ENCODE measurements at places on chromosomes 5 and 9.

DNA sequence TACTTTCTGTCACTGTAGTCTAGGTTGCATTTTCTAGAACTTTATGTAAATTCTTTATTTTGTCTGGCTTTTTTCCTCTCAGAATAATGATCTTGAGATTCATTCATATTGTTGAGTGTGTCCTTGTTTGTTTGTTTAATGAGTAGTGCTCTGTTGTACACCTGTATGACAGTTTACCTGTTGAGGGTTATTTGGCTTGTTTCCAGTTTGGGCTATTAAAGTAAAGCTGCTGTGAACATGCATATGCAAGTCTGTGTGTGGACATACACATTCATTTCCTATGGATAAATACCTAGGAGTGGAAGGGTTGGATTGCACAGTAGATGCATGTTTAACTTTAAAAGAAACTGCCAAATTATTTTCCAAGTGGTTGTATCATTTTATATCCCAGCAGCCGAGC, 30.4 kb downstream of the MVB12B start:
- DNase-seq: no peak

- DNase-seq: no peak
Observed at GRCh38 chr9:135797507-135798262, 95.7 kb downstream of the KCNT1 start.

GRCh38 chr9:4630836-4631235, 31.3 kb upstream of the PLPP6 start:
- no peak for DNase-seq

DNA sequence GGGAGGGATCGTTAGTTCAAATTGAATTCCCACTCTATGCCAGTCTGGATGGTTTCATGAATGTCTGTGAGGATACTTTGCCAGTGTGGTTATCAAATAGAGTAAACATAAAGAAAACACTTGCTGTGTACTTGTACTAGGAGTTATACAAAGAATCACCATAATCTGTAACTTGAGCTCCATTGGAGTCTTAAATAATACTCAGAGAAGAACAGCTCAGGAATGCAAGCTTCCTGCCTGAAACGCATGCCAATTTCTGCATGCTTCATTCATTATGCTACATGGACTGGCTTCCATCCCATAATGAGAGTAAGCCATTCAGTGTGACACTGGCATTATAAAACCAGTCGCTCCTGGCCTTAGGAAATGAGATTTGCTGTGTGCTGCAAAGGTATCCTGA, 351.4 kb downstream of the SEMA5A start:
- no peak for DNase-seq

GRCh38 chr9:5651246-5651645, 22.3 kb downstream of the RIC1 start:
- no peak for DNase-seq

GRCh38 chr5:124398460-124398859, 348.0 kb downstream of the ZNF608 start:
- DNase-seq: no peak

DNA sequence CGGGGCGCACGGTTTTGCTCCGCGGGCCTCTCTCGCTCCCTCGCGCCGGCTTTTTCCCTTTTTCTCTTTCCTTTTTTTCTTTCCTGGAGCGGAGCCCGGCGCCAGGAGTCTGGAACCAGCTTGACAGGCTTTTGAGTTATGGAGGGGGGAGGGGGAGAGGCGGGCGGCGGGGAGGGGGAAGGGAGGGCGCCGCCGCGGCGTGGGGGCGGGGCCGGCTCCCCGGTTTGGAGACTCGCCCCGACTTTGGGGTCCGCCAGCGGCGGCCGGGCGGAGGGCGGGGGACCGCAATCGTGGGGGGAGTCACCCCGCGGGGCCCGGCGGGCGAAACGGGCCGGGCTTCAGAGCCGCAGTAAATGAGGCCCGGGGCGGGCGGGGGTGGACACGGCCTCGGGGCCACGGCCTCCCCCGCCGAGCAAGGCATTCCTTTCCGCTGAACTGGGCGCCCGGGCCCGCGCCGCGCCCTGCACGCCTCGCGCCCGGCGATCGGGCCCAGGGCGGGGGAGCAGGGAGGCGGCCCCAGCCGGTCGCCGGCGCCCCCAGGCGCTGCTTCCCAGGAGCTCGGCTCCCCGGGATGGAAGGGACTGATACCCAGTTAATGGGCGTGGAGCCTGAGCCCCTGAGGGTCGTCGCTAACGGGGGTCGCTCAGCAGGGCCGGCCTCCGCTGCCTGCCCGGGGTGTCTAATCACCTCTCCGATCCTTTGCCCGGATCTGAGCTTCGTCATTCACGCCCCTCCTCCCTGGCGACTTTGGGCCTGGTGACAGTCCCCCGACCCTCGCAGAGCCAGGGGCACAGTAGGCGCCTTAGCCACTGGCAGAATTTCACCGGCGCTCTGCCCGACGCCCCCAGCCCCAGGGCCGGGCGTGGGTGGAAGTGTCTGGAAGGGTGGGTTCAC, 138.1 kb downstream of the C9orf50 start:
- DNase-seq: peak; percentile 32

DNA sequence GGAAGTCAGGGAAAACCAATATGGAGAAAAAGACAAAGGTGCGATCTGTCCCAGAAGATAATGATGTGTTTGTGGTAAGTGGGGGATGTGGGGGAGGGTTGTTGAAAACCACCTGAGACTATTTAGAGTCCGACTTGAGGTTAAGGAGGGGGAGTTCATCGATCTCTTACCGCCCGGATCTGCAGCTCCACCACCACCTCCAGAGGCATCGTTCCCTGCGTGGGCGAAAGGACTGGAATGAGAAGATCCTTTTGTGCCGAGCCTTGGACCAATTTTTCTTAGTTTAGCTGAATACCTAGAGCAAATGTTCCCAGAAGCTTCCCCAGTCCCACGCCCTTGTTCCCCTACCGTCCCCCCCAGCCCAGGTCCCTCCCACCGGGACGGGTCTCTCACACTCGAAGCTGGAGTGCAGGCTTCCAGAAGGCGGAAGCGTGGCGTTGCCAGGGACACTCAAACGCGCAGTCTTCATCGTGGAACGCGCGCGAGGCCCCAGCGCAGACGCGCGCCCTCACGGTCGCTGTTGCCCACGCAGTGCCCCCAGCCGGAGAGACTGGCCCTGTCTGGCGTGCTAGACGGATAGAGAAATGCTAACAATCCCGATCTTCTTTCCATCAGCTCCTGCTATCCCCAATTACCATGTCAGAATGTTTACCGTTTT, at the start of gene SPATA6L:
TSS of gene SPATA6L (minus strand) at position 439 of the 658 bp plus-strand sequence. CDS start at position 209, 230 bp downstream.
- peak; percentile 54 for DNase-seq

- DNase-seq: no peak
Observed at GRCh38 chr9:32382565-32383320, 1.7 kb upstream of the ACO1 start.

GRCh38 chr9:69805962-69806515, 14.6 kb upstream of the CFAP95 start:
- DNase-seq: no peak

DNA sequence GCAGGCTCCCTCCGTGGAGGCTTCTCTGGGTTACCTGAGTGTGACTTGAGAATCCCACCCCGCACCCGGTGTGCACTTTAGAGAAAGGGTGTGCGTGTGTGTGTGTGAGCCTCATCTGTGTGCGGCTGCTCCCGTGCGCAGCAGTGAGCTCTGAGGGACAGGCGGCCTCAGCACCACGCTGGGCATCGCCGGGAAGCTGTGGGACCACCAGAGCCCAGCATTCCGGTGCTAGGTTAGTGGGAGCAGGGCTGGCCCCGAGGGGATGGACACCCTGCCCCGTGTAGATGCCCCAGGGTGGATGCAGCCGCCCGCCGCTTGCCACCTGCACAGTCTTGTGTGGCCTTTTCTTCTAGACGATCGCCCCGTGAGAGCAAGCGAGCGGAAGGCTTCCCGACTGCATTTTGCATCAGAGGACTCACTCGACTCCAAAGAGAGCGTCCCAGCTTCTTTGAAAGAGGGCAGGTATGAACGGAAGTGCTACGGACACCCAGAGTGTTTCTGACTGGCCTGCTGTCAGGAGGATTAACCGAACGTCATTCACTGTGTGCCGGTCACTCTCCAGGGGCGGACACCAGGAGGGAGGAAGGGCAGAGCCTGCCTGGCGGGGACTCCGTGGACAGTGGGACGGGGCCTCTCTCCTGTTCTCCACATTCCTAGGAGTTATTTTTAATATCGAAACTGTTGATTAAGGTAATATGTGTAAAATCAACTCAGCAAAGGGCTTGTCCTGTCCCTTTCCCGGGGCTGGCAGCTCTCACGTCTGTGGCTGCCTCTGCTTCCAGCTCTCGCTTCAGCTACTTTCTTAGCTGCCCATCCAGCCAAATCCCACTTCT, 12.2 kb downstream of the CEP72 start:
- DNase-seq: no peak

DNA sequence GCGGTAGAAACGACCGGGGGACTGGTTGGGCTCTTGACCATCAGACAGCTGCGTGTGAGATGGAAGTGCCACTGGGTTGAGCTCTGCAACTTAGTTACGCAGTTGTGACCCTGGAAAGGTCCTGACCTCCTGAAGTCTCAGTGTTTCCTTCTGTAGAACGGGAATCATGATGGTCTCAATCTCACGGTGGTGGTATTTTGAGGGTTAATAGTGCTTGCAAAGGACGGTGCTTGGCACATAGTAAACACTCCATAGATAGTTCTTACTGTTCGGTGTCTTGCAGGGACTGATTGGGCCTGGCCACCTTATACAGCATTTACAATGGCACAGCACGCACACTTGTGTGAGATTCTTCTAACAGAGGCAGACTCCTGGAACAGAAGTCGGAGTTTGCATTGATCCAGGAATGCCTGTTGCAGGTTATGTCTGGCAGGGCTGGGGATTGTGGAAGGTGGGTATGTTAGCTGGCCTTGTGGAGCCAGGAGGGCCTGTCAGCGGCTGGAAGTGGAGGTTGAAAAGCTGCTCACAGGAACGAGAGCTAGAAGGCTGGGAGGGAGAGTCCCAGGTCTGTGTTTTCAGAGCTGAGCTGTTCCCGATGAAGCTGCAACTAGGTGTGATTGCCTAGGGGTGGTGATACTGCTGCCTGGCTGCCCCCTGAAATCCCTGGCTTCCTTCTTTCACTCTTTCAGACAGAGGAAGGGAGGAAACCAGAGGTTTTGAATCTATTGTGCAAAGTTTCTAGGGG, 962 bp upstream of the TXN start:
- peak; percentile 11 for DNase-seq

DNA sequence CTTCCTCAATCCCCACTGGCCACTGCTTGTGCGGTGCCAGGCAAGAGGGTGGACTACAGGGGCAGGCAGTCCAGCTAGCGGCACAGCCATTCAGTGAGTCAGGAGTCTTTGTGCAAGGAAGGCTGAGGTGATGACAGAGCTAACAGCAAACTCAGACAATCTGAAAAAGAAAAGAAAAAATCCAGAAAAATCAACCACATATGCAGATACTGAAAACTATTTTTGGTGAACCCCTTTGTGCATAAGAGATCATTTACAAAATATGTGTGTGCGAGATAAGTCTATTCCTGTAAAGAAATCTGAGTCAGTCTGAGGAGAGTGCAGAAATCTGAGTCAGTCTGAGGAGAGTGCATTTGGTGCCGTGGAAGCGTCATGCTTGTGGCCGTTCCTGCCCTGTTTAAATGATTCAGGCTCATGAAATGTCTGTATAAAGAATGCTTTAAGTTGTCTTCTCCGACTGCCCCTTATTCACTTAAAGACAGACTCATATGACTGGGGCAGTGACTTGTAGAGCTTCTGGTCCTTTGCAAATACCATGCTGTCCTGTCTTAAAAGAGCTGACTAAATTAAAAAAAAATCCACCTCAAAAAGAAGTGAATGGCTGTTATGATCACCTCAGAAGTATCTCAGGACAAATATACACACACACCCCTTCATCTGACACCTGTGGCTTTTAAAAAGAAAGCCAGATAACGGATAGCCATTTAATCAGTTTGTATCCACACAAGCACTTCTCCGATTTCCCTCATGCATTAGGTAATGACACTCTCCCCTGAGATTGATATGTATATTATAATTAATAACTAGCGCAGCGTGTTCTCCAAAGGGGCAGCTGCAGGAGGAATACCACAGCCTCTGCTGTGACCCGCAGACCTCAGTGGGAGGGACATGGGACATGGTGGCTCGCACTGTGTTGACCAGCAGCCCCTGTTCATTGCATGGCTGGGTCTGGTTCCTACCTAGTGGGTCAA, 47.3 kb downstream of the TRIO start:
- no peak for DNase-seq

- no peak for DNase-seq
Observed at GRCh38 chr9:114364134-114365041, 23.4 kb downstream of the AKNA start.

GRCh38 chr9:7533376-7534090, 266.0 kb downstream of the DMAC1 start:
- no peak for DNase-seq

DNA sequence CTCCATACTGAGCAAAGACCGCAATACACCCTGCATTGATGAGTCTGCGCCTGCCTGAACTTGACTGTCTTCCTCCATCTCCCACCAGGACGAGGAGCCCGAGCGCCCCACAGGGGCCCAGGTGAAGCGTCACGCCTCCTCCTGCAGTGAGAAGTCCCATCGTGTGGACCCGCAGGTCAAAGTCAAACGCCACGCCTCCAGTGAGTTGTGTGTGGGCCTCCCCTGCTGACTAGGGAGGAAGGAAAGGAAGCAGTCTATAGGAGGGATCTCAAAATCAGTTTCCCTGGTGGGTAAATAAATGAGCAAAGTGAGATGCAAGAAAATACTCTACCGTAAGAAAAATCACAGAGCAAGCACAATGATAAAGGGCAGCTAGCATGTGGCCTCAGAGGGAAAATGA, 22.8 kb upstream of the GRPEL2 start:
- no peak for DNase-seq

- DNase-seq: no peak
Observed at GRCh38 chr5:33118761-33119415, 321.9 kb upstream of the TARS1 start.
